AG08396 (cell line): ENCODE measurements at places on chromosomes 2 and 18.

DNA sequence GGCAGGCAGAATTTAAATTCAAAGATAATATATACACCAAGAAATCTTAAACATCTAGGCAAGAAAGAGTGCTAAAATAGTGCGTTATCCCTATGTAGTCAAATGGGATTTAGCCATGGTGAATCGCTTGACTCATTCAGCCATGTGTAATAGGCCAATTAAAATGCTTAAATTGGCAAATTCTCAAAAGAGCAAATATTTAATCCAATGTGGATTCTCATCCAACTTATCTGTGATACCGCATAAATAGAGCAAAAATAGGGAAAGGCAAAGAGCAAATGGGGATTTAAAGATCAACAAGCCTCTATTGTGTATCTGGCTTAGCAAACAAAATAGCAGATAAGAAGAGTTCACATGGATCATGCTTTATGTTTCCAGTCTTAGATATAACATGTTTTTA, 123.2 kb upstream of the RPRM start:
- no peak for DNase-seq

DNA sequence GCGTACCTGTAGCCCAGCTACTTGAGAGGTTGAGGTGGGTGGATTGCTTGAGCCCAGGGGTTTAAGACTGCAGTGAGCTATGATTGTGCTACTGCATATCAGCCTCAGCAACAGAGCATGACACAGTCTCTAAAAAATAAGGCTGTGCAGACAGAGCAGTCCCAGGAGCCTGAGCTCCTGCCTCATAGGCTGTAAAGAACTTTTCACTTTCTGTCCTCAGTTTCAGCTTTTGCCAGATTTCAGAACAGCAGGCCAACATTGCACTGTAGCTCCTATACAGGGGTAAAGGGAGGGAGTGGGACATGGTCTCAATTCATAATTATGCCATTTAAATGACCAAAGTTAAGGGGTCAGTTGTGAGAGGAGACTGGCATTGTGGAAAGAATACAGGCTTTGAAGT, 150.6 kb downstream of the GALNT1 start:
- DNase-seq, result no peak

GRCh38 chr2:173075056-173075780, 428 bp upstream of the MAP3K20 start:
- DNase-seq, result no peak

GRCh38 chr18:49709347-49709690, 104.0 kb downstream of the ACAA2 start:
- DNase-seq, result no peak

DNA sequence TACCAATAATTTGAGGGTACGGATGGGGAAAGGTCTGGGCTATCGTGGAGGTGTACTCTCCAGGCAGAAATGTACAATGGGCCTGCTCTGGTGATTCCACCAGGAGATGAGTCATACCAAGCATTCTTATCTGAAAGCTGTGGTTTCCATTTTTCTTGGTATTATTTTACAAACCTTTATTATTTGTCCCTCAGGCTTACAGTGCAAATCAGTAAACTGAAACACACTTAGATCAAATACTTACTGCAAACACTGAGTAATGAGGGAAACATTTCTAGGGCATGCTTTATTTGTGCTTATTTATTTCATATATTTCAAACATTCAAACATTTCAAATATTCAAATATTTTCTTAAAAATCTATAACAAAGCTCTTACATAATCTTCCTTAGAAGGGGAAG, 319.8 kb downstream of the RND3 start:
- DNase-seq, result peak; percentile 49

DNA sequence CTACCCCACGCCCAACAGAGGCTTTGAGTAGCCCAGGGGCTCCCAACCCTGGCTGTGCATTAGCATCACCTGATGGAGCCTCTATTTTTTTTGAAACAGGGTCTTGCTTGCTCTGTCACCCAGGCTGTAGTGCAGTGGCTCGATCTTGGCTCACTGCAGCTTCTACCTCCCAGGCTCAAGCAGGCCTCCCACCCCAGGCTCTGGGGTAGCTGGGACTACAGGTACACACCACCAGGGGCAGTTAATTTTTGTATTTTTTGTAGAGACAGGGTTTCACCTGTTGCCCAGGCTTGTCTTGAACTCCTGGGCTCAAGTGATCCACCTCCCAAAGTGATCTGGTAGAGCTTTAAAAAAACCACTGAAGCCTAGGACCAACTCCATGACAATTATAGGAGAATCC, 394.8 kb upstream of the ATP5MC3 start:
- DNase-seq, result no peak

DNA sequence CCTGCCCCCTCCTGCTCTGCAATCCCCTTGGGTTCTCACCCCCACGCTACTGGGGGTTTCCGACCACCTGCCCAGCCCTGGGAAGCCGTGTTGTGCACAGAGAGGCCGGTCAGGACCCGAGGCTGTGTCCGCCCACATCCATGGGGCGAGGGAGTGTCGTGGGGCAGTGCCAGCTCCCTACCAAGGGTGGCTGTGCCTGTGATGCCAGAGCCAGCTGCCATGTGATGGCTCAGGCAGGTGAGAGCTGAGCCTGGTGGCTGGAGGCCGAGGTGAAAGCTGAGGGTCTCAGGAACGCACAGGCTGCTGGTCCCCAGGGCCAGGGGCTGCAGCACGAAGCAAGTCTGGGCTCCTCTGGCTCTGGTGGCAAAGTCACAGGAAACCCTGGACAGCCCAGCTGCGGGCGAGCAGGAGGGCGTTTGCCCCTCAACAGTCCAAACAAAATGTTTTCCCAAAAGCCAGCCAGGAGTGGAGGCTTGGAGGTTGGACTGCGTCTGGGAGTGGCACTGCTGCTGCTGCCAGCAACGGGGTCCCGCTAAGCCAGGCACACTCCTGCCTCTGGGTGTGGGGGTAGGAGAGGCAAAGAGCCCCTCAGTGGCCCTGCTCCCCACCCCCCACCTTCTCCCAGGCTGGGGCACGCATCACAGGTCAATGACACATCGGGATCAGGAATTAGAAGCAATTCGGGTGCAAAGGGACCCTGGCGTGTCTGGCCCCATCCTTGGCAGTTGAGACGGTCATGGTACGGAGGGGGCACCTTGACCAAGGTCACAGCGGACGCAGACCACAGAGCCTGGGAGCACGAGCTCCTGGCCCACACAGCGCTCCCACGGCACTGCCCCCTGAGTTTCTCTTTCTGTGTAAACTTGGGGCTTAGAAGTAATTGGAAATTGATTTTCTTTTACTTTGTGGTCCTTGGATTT, 72.4 kb upstream of the GPC1 start:
- DNase-seq, result no peak

GRCh38 chr2:117982376-117983033, 31.4 kb downstream of the CCDC93 start:
- DNase-seq, result no peak

GRCh38 chr2:118442046-118442445, 353.8 kb downstream of the INSIG2 start:
- DNase-seq, result no peak

- DNase-seq, result peak; percentile 43
Observed at GRCh38 chr18:3511980-3512379, 62.0 kb downstream of the TGIF1 start.

- DNase-seq, result peak; percentile 46
Observed at GRCh38 chr18:76412010-76412817, 82.8 kb downstream of the ZNF516 start.

GRCh38 chr2:15931319-15931890, 8.9 kb upstream of the MYCN start:
- DNase-seq, result no peak

- DNase-seq, result no peak
Observed at GRCh38 chr2:151991010-151991409, 107.8 kb downstream of the CACNB4 start.

- DNase-seq, result no peak
Observed at GRCh38 chr2:231688719-231689118, 19.6 kb upstream of the PTMA start.
